ENCODE measurements at places on chromosomes 3 and 15.

DNA sequence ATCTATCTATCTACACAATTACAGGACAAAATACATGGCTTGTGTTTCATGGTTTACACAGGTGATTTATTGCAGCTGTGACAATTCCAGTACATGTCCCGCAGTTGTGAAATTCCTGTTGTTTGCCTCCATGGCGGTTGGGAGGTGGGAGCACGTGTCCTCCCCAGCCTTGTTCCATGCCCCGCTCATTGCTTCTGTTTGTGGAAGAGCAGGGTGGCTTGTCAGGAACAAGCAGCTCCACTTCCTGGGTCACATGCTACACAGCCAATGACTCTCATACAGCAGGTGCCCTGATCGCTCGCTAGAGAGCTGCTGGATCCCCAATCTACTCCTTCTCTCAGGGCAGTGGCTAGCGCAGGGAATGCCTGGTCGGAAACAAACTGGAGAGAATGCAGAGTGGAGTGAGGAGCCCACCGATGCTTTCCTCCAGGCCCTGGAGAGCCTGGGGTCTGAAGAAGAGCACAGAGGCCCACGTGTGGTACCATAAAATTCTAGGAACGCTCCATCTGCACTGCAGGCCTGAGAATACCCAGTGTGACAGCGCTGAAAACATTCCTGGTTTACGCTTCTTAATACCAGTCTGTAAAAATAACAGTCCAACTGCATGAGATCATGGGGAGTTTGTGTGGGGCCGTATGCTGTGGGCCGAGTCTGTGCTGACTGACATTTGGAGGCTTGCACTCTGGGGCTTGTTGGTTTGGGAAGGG, 270.6 kb upstream of the RGMA start:
- no peak for DNase-seq

- DNase-seq, result no peak
Observed at GRCh38 chr3:14744556-14744955, 69.6 kb downstream of the C3orf20 start.

DNA sequence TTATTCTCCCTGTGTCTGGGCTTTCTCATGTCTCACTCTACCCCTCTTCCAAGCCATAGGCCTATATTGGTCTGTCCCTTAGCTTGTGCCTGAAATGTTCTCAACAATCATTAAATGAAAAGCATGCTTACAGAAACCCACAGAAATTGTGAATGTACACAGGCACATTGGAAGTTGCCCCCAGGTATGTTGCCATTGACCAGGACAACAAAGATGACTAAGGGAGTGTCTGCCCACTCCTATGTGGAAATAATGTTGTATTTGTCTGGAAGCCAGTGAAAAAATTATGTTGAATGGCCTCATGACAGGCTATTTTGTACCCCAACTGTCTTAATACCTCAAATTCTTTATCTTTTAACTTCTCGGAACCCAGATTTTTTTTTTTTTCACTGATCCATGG, 102.0 kb downstream of the TPRG1 start:
- DNase-seq, result no peak

GRCh38 chr15:69232144-69232543, 66.6 kb upstream of the PAQR5 start:
- DNase-seq, result no peak

GRCh38 chr3:31765871-31766270, 215.2 kb downstream of the OSBPL10 start:
- DNase-seq, result no peak

- DNase-seq, result no peak
Observed at GRCh38 chr15:99522288-99522687, 43.5 kb upstream of the MEF2A start.

- DNase-seq, result no peak
Observed at GRCh38 chr3:17142516-17142915, 257.8 kb downstream of the PLCL2 start.

DNA sequence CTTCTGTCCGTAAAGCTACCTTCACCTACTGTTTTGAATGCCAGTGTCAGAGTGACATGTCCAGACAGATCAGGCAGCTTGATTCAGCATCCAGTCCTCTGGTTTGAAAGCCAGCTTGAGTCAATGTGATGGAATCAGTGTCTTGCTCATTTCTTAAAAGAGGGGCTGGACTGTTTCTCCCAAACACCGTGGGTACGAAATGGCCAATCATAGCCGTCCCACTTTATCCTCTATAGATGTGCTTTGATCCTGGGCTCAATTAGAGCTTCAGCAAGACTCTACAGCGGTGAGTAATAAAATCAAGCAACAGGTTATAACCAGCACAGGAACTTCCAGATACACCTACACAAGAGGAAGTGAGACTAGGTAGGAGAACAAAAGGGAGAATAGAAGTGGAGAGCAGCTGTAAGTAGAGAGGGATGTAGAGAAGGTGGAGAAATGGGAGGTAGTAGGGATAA, 17.0 kb upstream of the OR5K1 start:
- no peak for DNase-seq

- DNase-seq, result no peak
Observed at GRCh38 chr3:48832684-48833083, 15.0 kb downstream of the PRKAR2A start.

DNA sequence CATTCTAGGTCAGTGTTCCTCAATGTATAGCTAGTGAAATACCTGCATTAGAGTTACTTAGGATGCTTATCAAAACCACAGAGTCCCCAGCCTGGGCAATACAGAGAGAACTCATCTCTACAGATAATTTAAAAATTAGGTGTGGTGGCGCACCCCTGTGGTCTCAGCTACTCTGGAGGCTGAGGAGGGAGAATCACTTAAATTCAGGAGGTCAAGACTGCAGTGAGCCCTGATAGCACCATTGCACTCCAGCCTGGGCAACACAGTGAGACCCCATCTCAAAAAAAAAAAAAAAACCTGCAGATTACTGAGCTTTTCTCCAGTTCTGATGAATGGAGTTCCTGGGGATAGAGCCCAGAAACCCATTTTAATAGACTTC, 10.1 kb upstream of the MINDY2 start:
- no peak for DNase-seq

GRCh38 chr3:40255532-40255931, 54.0 kb upstream of the EIF1B start:
- no peak for DNase-seq

- no peak for DNase-seq
Observed at GRCh38 chr3:78732893-78733292, 1034.9 kb downstream of the ROBO1 start.

- no peak for DNase-seq
Observed at GRCh38 chr3:8964436-8965370, 1.4 kb upstream of the RAD18 start.
